Smooth muscle cell of trachea (primary cell): ENCODE measurements at places on chromosomes 6 and 20. TPM values are rescaled to one million over a fixed set of nuclear protein-coding genes. Genes with fewer than 3 reads are reported as not detected.

Gene FRK
- 1.5 and 1.7 TPM in 2 replicates for total RNA-seq

Gene HS3ST5
- not detected in 2 replicates for total RNA-seq

Gene ADGRF1
- not detected in 2 replicates for total RNA-seq

Gene COL11A2
- 0.15 and 1.2 TPM in 2 replicates for total RNA-seq

Gene HLA-DQA1
- total RNA-seq: not detected in 2 replicates

Gene BPI
- total RNA-seq: under 0.01 TPM in 1 of 2 replicates, not detected in the other

Gene TRIM15
- total RNA-seq: not detected in 2 replicates

Gene PSMF1
- total RNA-seq: 35.9 and 40.7 TPM in 2 replicates

Gene ERVFRD-1
- total RNA-seq: not detected in 2 replicates

Gene HDGFL1
- not detected in 2 replicates for total RNA-seq

Gene SOX18
- 0.29 TPM in 1 of 2 replicates, not detected in the other for total RNA-seq

Gene WASF1
- 6.3 and 17.3 TPM in 2 replicates for total RNA-seq

Gene FOXS1
- not detected in 2 replicates for total RNA-seq

Gene MYLK4
- 0.44 and 0.50 TPM in 2 replicates for total RNA-seq

Gene NTSR1
- 0.66 and 1.3 TPM in 2 replicates for total RNA-seq

Gene PRL
- not detected in 2 replicates for total RNA-seq

Gene GSTA4
- total RNA-seq: 68.5 and 78.2 TPM in 2 replicates

Gene MDN1
- total RNA-seq: 22.7 and 22.8 TPM in 2 replicates

Gene BPIFB1
- not detected in 2 replicates for total RNA-seq

Gene RAMACL
- total RNA-seq: 1.8 and 2.5 TPM in 2 replicates

Gene TRIM10
- total RNA-seq: not detected in 2 replicates

Gene GSTA3
- total RNA-seq: not detected in 2 replicates

Gene SRSF12
- total RNA-seq: not detected in 2 replicates

Gene CFB
- total RNA-seq: 24.1 and 45.0 TPM in 2 replicates

Gene DZANK1
- 0.83 and 1.3 TPM in 2 replicates for total RNA-seq

Gene STMND1
- total RNA-seq: not detected in 2 replicates

Gene GRIK2
- total RNA-seq: 0.58 TPM in 1 of 2 replicates, not detected in the other

Gene MUC21
- total RNA-seq: not detected in 2 replicates

Gene NFKBIE
- 4.7 and 10.1 TPM in 2 replicates for total RNA-seq

Gene GPR6
- not detected in 2 replicates for total RNA-seq

Gene PCMT1
- 96.8 and 230 TPM in 2 replicates for total RNA-seq
